ENCODE measurements at places on chromosomes 1 and 21.

GRCh38 chr1:191460234-191460633 lies 698.0 kb upstream of the RGS18 start:
- no peak for DNase-seq

- no peak for DNase-seq
These were observed 33.9 kb upstream of the PTPRC start for GRCh38 chr1:198604975-198605374.

GRCh38 chr1:183840140-183840539 lies 35.2 kb downstream of the RGL1 start:
- no peak for DNase-seq

DNA sequence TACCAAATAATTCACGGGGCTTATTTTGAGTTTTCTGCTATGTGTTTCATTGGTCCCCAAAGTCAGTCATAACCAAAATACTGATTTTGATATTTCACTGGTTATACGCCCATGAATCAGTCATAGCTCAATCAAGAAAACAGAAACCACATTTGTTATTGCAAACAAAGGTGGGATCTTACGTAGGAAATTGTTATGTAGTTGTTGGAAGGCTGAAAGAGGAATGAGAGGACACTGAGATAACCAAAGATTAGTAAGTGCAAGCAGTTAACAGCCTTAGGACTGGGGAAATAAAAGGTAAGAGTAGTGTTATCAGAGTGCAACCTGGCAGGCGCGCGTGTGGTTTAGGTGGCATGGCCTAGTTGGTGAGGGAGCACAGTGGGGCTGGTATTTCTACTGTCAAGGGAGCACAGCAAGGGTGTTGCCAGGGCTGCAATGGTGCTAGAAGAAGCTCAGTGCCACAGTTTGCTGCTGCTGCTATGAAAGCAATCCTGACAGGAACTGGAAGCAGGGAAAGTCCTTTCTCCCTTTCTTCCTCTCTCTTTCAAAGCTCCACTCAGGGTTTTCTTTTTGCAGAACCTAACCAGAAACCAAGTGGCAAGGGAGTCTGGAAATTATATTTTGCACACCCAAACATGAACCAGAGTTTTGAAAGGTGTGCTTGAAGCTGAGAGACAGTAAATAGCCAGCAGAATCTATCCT lies 33.7 kb downstream of the RTCA start:
- DNase-seq: no peak

GRCh38 chr1:78054559-78054958 lies 8.8 kb downstream of the GIPC2 start:
- DNase-seq: no peak

GRCh38 chr1:57307392-57308170 lies 116.3 kb downstream of the DAB1 start:
- peak; percentile 42 for DNase-seq

- DNase-seq: no peak
These were observed 429.9 kb upstream of the ZRANB2 start for GRCh38 chr1:71510725-71511124.

GRCh38 chr1:31704271-31705079 lies 658 bp upstream of the COL16A1 start:
- no peak for DNase-seq

- DNase-seq: no peak
These were observed 14.9 kb upstream of the HJV start for GRCh38 chr1:146036241-146036964.

GRCh38 chr21:23858878-23859277 lies 1748.4 kb downstream of the MRPL39 start:
- no peak for DNase-seq

DNA sequence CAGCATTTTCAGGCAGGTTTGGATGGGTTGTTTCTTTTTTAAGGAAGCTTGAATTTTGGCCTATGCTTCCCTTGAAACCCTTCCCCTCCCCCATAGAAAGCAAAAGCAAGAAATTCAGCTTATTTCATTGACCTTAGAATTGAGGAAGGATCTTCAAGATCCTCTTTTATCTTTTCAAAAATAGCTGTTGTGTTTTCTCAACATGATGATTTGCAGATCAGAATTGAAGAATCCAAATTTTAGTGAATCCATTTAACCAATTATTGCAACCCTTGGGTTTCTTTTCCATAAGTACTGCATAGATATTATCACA lies 73.7 kb downstream of the LRRC8C start:
- DNase-seq: no peak

DNA sequence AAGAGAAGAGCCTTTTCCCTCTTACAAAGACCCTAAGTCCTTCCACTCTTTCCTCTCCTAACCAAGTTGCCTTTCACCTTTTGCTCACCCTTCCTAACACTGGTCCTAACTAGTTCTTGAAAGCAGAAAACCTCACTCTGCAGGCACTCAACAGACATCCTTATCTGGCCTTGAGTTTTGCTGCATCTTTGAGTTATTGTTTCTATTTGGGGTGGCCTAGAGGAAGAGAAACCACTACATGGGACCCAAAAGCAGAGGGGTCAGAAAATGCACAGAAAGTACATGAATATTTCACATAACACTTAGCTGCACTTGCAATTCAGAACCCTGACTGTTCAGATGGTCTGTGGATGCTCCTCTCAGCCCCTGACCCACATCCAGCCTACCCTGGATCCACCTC lies 178.3 kb upstream of the SYT6 start:
- no peak for DNase-seq

- DNase-seq: no peak
These were observed 310.6 kb downstream of the SEC16B start for GRCh38 chr1:177659281-177659680.

- no peak for DNase-seq
These were observed 2.9 kb upstream of the CCN1 start for GRCh38 chr1:85577419-85578320.

DNA sequence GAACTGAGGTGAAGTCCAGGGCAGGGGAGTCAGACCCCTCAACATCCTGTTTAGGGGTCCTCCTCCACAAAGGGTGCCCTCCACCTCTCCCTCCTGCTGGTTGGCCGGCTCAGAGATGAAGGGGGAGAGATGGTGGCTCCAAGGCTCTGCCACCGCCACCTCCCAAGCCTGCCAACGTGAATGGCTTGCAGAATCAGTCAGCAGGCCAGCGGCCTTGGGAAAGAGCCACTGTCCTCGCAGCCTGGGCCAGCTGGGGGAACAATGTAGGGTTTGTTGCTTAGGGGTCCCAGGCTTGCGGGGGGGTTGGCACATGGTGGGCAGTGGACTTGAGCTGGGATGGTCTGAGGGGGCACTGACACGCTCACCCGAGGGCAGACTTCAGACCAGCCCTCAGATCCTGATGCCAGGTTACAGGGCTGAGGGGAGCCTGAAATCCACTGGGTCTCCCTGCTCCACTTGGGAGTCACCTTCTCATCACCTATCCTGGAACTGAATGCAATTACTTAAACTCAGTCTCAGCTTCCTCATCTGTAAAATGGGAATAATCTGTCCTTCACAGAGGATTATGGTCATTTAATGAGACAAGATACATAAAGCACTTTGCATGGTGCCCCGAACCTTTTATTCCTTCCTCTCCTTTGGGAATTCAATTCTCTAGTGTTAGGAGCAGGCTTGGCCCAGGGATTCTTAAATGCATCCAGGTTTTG lies 8.3 kb downstream of the GPR37L1 start:
- no peak for DNase-seq

- DNase-seq: no peak
These were observed 21.7 kb upstream of the PEF1 start for GRCh38 chr1:31666263-31666963.

GRCh38 chr1:160718210-160718609 lies 6.6 kb upstream of the CD48 start:
- DNase-seq: no peak

DNA sequence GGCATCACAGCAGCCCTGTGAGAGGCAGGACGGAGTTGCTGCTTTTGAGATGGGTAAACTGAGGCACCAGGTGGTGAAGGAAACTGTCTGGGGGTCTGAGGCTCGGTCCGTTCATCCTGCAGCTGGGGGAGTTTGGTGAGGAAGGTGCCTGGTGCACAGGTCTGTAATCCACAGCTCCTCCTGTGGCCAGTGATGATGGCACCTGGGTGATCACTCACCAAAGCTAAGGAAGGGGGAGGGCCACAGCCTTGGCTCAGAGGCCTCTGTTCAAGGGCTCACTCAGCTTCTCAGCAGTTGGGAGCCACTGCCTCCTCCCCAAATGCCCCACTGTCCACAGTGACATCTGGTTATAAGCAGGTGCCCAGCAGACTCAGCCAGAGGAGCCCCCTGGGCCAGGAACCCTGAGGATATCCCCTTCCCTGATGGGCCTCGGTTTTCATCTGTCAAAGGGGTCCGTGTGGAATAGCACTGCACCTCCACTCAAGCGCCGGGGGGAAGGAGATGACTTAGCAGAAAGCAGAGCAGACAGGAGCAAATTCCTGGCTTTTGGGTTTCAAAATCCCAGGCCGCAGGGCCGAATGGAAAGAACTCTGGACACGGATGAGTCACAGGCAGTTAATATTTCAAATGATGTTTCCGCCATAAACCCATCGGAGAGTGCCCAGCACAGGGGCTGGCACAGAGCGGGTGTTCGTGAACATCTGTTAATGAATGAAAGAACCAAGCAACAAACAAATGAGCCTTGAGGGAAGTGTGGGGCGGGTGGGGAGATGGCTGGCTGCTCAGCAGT lies 82.8 kb downstream of the DMRTB1 start:
- DNase-seq: no peak

GRCh38 chr1:247421074-247421473 lies 5.1 kb downstream of the NLRP3 start:
- DNase-seq: no peak

DNA sequence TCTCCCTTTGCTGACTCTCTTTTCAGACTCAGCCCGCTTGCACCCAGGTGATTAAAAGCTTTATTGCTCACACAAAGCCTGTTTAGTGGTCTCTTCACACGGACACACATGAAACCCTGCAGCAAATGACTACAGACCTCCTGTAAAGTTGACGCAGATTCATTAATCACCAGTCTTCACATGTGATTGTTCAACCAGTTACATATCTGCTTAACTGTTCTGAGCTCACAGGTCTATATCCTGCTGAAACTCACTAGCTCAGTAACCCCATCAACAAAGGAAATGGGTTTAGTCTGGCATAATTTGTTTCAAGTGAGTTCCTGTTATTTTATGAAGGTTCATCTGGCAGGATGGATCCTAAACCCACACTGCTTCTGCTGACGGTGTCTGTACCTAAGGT lies 68.4 kb upstream of the GJA8 start:
- no peak for DNase-seq

GRCh38 chr1:229693129-229693900 lies 67.3 kb downstream of the URB2 start:
- DNase-seq: no peak

GRCh38 chr1:12180315-12180714 lies 13.5 kb downstream of the TNFRSF1B start:
- DNase-seq: no peak

DNA sequence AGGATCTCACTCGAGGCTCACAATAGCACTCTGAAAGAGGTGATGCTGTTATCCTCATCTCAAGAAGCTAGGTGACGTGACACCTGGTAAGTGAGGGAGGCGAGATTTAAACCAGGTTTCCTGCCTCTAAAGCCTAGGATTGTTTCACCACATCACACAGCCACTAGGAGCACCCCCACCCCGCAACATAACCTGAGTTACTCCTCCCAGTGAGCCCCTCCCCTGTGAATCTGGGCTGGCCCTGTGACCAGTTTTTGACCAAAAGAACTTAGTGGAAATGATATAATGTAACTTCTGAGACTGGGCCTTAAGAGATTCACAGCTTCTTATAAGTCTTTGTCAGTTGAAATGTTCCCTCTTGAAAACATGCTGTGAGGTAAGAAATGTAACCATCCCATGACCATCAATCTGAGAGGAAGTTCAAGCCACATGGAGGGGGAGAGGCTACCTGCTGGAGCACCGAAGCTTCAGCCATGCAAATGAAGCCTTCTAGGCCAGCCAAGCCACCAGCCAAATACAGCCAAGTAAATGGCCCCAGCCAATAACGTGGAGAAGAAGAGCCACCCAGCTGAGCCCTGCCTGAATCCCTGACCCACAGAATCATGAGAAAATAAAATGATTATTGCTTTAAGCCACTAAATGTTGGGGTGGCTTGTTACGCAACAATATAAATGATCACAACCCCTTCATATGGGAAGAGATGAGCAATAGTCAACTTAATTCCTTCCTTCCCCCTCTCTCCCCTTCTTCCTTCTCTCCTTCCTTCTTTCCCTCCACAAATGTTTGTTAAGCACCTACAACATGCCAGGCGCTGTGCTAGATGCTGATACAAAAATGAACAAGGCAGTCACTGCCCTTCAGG lies 61.0 kb upstream of the FAM20B start:
- DNase-seq: no peak

- DNase-seq: no peak
These were observed 1074.3 kb downstream of the TTLL7 start for GRCh38 chr1:82924666-82925065.

- DNase-seq: no peak
These were observed 4.9 kb downstream of the ARHGEF19 start for GRCh38 chr1:16207318-16208269.

DNA sequence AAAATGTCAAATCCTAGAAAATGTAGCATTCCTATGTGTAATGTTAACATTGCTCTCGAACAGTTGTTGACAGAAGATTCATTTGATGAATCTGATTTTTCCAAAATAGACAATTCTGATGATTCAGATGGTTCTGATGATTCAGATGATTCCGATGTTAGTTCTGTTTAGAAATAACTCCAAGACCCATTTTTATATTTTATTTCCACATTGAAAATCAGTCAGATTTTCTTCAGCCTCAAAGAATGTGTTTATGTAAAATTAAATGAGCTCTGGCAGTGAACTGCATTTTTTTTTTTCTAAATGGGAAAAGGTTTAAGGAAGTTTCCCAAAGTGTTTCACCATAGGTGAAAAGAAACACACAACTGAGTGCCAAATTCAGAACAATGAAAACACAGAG lies 136.5 kb downstream of the TSEN15 start:
- DNase-seq: no peak

DNA sequence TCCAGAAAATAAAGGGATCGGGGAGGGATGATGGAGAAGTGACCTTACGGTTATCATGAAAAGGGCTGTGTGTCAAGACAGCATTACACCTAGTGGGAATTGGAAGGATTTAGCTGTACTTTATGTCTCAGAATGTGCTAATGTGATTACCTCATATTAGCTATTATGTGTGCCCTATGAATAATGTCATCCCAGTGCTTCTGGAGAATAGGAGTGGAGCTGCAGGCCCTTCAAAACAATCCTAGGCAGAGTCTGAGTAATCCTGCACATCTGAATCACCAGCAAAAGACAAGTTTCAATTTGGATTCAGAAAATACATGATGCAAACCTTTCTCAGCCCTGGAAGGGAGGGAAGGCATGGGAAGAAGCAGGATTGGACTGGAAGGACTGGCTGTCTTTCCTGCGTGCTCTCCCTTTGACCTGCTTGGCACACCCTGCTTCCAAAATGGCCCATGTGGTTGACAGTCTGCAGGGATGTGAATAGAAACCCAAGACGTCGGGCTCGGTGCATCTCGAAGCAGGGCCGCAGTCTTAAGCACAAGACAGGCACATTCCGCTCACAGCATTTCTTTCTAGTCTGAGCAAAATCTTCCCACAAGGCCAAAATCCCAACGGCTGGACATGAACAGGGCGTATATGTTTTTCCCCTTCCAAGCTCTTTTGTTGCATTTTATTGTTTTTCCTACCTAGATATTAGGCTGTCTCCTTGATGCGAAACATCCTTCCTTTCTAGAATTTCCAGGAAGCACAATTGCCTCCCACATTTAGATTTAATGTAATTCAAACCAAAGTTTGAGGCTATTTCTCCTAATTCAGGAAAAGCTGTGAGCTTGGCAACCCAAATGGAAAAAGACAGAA lies 54.3 kb upstream of the TARBP1 start:
- no peak for DNase-seq

Measured in effector CD4-positive, alpha-beta T cell (primary cell).